GM12864 (cell line): ENCODE measurements at places on chromosomes 5 and 9.

- DNase-seq, result no peak
Observed at GRCh38 chr9:121281614-121282276, 13.8 kb downstream of the GSN start.

DNA sequence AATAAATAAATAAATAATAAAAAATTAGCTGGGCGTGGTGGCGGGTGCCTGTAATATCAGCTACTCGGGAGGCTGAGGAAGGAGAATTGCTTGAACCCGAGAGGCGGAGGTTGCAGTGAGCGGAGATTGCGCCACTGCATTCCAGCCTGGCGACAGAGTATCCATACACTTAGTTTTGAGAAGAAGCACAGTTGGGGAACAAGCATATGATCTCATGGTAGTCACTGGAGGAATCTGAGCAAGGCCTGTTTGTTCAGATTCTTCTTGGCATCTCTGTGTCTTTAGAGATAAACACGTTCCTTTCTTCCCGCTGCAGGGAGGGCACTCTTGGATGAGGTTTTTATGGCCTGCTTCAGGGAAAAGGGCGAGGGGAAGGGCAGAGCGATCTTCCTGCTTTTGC is 15.6 kb upstream of the DENND1A start:
- DNase-seq, result no peak

GRCh38 chr9:7363777-7364477 is 435.7 kb downstream of the DMAC1 start:
- DNase-seq, result no peak

- DNase-seq, result no peak
Observed at GRCh38 chr5:170268884-170269283, 28.7 kb downstream of the LCP2 start.

- no peak for DNase-seq
Observed at GRCh38 chr5:139561655-139562451, 714 bp downstream of the UBE2D2 start.

DNA sequence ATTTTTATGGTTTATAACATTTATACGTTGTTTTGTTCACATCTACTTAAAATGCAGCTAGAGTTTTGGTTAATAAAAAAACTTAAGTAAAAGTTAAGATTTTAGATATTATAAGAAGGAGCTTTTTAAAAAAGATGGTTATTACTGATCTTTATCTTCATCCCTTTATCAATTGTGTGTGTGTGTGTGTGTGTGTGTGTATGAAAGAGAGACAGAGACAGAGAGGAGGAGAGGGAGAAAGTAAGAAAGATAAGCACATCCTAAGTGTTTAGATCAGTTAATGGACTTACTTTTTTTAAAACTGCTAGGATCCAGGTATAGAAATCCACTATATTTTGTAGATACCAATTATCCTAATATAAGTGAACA is 45.8 kb upstream of the RICTOR start:
- no peak for DNase-seq

DNA sequence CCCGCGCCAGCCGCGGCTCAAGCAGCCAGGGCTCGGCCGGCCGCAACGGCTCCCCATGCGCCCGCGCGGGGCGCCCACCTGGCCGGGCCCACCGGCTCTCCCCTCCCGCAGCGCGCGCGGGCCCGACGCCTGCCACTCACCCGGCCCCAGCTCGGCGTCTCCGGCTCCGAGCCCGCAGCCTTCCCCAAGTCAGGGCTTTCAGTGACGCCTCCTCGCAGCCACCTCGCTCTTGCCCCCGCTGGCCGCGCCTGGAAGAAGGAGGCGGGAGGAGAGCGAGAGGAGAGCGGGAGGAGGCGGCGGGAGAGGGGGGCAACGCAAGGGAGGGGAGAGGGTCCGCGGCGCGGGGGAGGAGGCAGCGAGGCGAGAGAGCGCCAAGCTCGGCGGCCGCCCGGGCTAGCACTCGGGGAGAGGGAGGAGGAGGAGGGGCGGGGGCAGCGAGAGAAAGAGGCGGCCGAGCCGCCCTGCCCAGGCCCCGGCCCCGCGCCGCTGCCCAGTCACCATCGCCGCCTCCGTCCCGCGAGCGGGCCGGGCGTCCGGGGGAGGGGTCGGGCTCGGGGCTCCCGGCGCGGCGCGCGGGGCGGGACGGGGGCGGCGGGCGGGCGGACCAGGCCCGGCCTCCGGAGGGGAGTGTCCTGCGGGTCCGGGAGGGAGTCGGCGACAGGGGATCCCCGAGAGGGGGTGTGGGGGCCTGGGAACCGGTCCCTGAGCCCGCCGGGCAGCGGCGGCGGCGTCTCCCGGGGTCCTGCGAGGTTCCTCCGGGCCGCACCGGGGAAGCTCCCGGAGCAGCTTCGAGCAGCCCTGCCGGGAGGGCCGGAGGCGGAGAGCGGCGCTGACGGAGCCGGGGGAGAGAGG is at the start of gene LHFPL2:
Gene LHFPL2, minus strand, starts transcription at position 414 of the 852 bp plus-strand sequence. CDS start 138,559 bp downstream, outside the sequence.
- DNase-seq, result no peak

- DNase-seq, result no peak
Observed at GRCh38 chr9:111271047-111271446, 59.0 kb downstream of the OR2K2 start.

DNA sequence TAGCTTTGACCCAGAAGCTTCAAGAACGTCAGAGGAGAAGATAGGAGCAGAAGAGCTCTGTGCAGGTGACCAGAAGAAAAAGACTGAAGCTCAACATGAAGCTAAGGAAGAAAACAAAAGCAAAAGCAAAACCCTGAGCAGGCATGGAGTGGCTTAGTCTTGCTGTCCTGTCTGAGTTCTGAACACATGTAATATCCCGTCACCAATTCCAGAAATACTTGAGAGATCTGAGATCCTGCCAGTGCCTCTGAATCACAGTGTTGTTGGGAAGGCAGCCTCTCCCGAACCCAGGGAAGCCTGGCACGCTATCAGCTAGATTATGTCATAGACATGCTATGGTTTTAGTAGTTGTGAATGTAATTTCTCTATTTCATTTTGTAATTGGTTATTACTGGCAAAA is 235.7 kb downstream of the ICE1 start:
- no peak for DNase-seq

DNA sequence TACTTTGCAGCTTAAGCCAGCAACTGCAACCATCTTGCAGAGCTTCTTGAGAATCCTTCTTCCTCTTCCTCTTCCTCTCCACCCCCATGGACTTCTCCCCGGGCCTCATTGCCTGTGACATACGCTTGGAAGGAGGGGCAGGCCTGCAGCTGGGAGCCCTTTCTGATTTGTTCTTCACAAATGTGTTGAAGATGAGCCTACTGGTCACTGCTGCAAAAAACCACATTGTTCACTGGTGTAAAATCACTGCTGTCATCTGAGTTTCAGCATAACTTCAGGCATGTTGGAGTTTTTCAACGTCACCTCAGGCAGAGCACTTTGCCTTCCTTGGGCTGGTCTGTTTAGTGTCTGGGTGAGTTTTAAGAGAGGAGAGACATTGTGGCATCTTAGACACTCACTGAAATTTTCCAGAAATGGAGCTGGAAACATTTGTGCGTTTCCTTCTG is 7.9 kb downstream of the TJP2 start:
- no peak for DNase-seq
